MG63 (cell line): ENCODE measurements at places on chromosomes 6 and 20. TPM values are rescaled to one million over a fixed set of nuclear protein-coding genes. Genes with fewer than 3 reads are reported as not detected.

BNIP5 gene
- total RNA-seq: not detected in 2 replicates

CPNE5 gene
- total RNA-seq: 0.59 TPM in 1 of 2 replicates, not detected in the other

ADGB gene
- total RNA-seq: not detected in 2 replicates

HFE gene
- 7.7 and 9.1 TPM in 2 replicates for total RNA-seq

NKAIN2 gene
- not detected in 2 replicates for total RNA-seq

EPHA7 gene
- 4.3 and 7.0 TPM in 2 replicates for total RNA-seq

UFL1 gene
- 12.6 and 13.8 TPM in 2 replicates for total RNA-seq

CAP2 gene
- 3.2 and 5.4 TPM in 2 replicates for total RNA-seq

PRND gene
- total RNA-seq: not detected in 2 replicates

LST1 gene
- total RNA-seq: not detected in 2 replicates

LCA5 gene
- total RNA-seq: 3.2 and 7.7 TPM in 2 replicates

PCSK2 gene
- not detected in 2 replicates for total RNA-seq

SAPCD1 gene
- 2.5 TPM in 1 of 2 replicates, not detected in the other for total RNA-seq

COL20A1 gene
- total RNA-seq: not detected in 2 replicates

BMP5 gene
- 4.2 and 4.7 TPM in 2 replicates for total RNA-seq

CRISP2 gene
- total RNA-seq: not detected in 2 replicates

B3GALT4 gene
- 0.49 and 2.0 TPM in 2 replicates for total RNA-seq

TRIM40 gene
- total RNA-seq: not detected in 2 replicates

KHDC1L gene
- total RNA-seq: not detected in 2 replicates

SEMG2 gene
- not detected in 2 replicates for total RNA-seq

PLEKHG1 gene
- 0.91 and 0.99 TPM in 2 replicates for total RNA-seq

SOX4 gene
- total RNA-seq: 7.9 and 8.3 TPM in 2 replicates
